ENCODE measurements at places on chromosomes 3 and 15. TPM values are rescaled to one million over a fixed set of nuclear protein-coding genes. Genes with fewer than 3 reads are reported as not detected.

DNA sequence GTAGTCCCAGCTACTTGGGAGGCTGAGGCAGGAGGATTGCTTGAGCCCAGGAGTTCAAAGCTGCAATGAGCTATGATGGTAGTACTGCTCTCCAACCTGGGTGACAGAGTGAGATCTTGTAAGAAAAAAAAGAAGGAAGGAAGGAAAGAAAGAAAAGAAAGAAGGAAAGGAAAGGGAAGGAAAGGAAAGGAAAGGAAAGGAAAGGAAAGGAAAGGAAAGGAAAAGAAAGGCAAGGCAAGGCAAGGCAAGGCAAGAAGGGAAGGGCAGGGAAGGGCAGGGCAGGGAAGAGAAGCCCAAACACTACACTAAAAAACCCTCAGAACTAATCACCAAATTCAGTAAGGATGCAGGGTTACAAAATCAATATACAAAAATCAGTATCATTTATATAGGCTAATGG, 341.6 kb downstream of the ERC2 start:
- DNase-seq: no peak

- no peak for DNase-seq
Measured at GRCh38 chr15:87211547-87211946, 1045.0 kb downstream of the NTRK3 start.

DNA sequence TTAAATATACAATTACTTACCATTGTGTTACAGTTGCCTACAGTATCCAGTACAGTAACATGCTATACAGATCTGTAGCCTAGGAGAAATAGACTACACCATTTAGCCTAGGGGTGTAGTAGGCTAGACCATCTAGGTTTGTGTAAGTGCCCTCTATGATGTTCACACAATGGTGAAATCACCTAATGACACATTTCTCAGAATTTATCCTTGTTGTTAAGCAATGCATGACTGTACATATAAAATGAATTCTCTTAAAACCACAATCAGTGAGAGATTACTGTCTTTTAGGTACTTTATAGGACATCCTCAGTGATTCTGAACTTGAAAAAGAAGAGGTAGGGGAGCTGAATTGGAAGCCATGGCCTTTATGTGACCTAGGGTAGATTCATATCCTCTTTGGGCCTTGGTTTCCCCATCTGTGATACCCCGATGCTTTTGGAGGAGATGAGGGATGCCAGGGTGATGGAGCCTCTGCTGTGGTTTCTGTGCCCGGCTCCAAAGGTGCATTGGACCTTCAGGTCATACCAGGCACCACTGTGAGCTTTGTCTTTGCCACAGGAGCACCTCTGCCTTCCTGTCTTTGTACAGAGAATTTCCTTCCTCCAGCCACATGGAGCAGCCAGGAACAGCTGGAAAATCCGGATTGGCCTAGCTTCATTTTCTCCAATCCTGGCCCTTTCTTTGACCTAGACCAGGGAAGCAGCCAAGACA, 51.9 kb upstream of the FLNB start:
- peak; percentile 90 for DNase-seq

DNA sequence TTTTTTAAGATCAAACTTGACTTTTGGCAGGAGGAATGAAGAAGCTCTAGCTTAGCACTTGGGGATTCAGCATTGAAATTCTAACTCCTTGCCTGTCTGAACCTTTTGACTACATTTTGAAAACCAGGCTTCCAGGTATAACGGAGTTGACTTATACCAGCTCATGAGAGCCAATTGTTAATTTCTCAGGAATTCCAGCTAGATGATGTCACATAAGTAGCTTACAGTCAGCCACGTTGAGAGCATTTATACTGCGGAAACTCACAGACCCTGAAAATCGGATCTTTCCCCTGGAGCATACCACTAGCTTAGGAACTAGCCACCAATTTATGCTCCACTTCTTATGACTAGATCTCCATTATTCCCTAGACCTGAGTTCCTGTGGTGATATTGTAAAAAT, 321.4 kb upstream of the DPH6 start:
- no peak for DNase-seq

SUSD5 gene
- 2.9 TPM for total RNA-seq

DNA sequence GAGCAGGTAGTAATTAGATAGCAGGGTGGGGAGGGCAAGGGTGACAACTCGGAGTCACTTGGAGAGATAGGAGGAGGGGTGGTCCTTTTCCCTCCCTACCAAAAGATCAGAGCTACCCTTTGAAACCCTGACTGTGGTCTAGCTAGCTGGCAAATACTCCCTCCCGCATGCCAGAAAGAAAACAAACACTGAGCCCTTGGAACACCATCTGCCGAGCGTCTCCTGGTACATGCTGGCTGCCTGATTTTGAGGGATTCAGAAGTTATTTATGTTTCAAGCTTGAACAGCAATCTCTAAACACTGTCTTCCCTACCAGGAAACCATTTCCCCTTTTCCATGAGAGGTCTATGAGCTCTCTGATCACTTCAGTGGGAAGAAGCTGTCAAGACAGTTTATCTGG, 291.6 kb upstream of the CFAP20DC start:
- no peak for DNase-seq

- peak; percentile 40 for DNase-seq
Measured at GRCh38 chr3:127170814-127171213, 22.1 kb upstream of the PRR23E start.

GRCh38 chr3:195064300-195064931, 206.5 kb downstream of the XXYLT1 start:
- DNase-seq: no peak

DNA sequence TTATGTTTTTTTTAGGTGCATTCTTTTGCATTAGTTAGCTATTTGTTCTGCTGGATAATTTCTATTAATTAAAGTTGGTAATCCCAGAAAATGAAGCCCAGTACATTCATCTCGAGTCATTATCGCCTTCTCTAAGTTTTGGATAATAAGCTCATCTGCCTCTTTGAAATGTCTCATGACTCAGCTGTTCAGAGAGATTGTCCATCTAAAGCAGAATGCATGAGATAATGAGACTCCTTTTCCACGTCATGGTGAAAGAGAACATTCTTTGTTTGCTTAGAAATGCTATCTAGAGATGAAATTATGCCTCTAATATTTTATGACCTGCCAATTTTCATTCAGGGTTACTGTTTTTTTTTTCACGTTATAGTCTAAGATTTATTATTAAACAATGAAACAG, 374.7 kb upstream of the GOLIM4 start:
- no peak for DNase-seq

GRCh38 chr3:143172795-143173145, 53.2 kb downstream of the CHST2 start:
- DNase-seq: no peak

DNA sequence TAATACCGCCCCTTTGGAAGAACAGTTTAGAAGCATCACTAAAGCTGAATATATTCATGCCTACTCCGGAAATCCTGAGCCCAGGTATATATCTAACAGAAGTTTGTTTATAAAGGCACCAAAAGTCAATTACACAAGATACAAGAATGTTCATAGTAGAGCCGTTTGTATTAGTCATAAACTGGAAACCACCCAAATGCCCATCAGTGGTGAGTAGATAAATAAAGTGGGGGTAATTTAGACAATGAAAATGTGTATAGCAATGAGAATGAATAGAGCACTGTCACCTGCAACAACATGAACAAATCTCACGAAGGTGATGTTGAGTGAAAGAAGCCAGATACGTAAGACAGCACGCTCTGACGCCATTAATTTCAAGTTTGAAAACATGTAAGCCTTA, 68.3 kb upstream of the GLCE start:
- DNase-seq: peak; percentile 15

PRSS50 gene
- not detected for total RNA-seq

DNA sequence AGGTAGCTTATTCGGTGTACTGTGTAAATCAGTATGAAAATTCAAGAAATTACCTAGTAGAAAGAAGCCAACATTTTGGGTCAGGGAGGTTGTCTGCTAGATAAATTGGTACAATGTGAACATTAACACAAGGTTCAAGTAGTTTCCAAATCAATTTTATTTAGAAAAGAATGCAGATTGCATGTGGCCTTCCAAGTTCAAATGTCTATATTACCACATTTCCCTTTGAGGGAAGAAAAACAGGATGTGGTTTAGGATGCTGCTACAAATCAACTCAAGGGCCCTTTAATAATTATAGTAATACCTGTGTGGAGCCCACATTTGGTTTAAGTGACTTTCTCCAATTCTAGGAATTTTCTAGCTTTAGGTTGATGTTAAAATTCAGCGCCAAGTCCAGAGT, 57.5 kb downstream of the CADPS start:
- no peak for DNase-seq

GRCh38 chr3:125229168-125229567, 16.6 kb upstream of the SLC12A8 start:
- no peak for DNase-seq

ZDHHC23 gene
- 3.3 TPM for total RNA-seq

CYFIP1 gene
- total RNA-seq: 87.2 TPM

CACNA2D2 gene
- not detected for total RNA-seq

- no peak for DNase-seq
Measured at GRCh38 chr3:58183221-58183620, 27.6 kb downstream of the DNASE1L3 start.

DNA sequence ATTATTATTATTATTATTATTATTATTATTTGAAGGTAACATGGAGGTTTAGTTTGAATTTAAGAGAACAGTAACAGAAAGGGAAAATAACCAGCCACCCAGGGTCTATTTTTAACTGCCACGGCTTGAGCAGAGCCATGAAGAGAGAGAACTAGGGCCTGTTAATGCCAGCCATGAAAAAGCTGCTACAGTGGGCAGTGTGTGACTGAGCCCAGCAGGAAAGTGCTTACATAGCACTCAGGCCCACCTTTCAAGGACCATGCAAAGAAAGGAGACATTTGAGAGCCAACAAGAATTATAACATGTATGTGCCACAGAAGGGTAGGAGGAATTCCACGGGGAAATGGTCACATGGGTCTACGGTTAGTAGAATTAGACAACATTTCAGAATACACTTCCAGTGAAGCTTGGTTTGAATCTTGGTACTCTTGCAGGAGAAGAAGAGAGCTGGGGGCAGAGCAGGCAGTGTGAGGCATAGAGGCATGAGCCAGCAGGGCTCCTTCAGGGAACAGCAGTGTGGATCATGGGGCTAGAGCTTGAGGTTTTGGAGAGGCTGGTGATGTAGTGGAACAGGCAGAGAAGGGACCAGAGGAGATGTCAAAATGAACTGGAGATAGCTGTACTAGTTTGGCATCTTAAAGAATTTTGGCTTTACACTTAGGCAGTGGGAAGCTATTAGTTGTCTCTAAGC, 140.7 kb downstream of the CMSS1 start:
- DNase-seq: no peak
